SK-N-MC (cell line): ENCODE measurements at places on chromosomes 12 and 14.

DNA sequence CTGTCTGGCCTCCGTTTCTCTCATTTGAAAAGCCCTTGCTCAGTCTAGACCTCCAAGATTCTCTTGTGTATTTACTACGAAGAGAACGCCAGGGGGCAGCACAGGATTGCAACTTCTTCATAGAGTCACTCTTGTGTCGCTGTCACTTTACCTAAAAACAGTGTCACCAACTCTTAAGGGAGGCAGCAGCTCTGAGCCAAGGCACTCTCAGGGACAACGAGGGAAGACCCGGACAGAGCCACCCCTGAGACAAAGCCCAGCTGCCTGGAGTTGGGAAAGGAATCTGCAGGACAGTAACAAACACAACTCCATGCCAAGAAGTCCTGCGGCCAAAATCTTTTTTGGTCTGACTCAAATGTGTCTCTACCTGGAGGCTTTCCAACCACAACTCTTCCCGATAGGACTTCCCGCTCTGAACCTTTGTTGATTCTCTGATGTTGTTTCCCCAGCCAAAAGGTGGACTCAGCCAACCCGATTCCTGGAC is 9.6 kb upstream of the RPAP3 start:
- DNase-seq, result peak; percentile 40

DNA sequence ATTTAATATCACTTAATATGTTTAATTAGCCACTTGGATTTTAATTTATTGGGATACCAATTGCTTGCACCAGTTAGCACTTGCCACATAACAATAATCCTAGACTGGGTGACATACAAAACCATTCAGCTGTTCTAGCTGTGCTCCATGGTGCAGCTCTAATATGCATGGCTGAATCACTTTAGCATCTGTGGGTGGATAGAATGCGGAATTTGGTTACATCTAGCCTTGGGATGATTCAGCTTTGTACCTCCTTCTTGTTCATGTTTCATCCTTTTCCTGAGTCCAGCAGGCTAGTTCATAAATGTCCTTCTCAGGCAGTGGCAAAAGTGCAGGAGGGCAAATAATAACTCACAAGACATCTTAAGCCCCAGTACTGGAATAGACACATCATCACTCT is 1263.0 kb downstream of the LRFN5 start:
- DNase-seq, result no peak

GRCh38 chr14:80628547-80628946 is 313.0 kb downstream of the CEP128 start:
- DNase-seq, result no peak

DNA sequence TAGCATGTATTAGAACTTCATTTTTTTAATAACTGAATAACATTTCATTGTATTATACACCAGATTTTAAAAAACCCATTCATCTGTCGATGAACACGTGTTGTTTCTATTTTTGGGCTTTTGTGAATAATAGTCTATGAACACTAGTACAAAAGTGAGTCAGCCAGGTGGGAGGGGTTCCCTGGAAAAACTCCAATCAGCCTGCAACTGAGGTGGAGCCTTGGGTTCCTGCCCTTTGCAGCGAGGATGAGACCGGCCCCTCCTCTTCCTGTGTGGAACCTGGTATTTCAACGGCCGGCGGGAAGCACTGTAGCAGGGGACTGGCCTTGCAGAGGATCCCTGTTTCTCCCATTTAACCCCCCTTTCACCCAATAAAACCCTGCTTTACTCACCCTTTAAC is 56.1 kb downstream of the LMNTD1 start:
- no peak for DNase-seq
